ENCODE measurements at places on chromosomes 3 and 15.

DNA sequence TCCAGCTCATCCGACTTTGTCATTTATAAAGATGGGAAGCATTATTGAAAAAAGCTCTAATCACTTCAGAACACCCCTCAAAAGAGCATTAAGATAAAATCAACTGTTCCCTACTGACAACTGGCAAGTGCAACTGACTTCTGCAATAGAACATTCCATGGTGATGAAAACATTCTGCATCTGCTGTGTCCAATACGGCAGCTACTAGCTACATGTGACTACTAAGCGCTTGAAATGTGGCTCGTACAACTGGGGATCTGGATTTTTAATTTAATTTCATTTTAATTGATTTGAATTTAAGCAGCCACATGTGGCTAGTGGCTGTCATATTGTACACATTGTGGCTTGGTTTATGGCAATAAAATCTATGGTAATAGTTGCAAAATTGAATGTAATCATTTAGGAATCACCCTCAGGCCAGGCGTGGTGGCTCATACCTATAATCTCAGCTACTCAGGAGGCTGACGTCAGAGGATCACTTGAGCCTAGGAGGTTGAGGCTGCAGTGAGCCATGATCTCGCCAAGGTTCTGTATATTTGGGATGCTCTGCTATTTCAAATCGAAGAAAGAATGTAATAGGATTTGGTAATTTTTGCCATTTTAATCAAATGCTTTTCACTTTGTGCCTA lies 390.3 kb downstream of the GABRB3 start:
- no peak for DNase-seq

GRCh38 chr3:99509224-99509623 lies 129.2 kb upstream of the COL8A1 start:
- no peak for DNase-seq

DNA sequence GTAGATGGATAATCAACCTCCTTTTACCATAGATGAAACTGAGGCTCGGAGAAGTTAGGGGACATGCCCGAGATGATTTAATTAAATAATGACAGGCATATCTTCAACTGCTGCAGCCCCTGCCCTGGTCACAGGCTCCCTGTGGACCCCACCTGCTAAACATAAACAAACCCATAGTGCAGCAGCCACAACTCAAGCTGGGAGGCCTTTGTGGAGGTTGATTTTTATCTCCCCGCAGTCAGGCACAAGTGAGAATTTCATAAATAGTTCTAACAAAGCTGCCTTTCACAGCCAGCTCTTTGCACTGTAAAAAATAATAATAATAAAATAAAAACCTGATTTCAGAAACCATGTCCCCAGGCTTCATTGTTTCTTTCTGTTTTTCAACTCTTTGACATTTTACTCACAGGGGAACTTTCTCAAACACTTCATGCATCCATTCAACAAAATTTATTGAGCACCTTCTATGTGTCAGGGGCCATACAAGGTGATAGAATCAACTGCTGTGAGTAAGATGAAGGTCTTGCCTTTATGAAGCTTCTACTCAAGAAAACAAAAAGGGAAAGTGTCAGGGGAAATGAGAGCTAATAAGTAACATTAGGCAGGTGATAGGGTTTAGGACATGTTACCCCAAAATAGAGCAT lies 393.6 kb upstream of the PROK2 start:
- no peak for DNase-seq

GRCh38 chr3:135503760-135504686 lies 461.5 kb upstream of the PPP2R3A start:
- DNase-seq, result no peak

DNA sequence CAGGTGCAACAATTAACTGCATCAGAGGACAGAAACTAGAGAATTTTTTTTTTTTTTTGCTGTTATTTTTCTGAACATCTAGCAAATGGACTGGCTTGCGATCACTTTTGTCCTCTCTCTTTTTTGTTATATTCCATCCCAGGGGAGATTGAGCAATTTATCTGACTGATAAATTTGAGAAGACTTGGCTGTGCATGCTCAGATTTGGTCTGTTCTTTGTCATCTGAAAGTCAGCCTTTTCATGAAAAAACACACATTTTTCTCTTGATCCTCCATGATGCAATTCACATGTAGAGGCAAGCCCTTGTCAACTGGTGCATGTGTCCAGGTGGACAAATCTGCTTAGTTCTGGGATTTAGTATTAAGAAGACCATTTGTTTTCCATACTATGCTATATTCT lies 309.3 kb downstream of the LRRC3B start:
- no peak for DNase-seq

- DNase-seq, result no peak
Measured at GRCh38 chr3:35187908-35188307, 451.4 kb upstream of the ARPP21 start.

GRCh38 chr3:47347217-47347801 lies 33.5 kb upstream of the PTPN23 start:
- DNase-seq, result no peak

DNA sequence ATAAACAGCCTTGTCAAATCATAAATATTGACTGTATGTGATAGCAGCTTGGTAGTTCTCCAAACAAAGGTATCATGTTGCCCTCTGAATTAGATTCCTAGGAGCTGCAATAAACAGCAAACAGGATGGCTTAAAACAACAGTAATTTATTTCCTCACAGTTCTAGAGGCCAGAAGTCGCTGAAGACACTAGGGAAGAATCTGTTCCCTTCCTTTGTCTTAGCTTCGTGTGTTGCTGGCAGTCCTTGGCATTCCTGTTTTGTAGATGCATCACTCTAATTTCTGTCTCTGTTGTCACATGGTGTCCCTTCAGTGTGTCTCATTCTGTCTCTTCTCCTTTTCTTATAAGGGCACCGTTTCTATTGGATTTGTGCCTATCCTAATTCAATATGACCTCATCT lies 679.3 kb downstream of the OTOL1 start:
- DNase-seq, result no peak

DNA sequence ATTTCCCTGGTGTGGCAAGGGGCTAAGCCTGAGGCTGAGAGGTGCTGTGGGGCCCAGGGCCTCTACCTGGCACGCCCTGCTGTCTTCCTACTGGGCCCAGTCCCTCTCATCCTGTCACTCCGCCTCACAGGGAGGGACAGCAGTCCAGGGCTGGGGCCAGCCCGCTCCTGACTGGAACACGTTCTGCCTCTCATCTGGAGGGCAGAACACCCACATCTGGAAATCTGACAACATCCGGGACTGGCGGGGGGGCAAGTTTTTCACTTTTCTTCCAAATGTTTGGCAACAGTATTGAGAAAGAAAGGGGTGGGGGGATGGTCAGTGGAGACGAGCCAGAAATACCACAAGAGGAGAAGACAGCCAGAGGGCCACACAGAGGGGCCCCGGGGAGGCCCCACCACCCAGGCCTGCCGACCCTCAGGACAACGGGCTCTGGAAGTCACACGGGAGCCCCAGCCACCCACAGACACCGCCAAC lies 1.8 kb upstream of the MYL3 start:
- DNase-seq, result no peak

GRCh38 chr3:56536735-56537134 lies 20.2 kb upstream of the CCDC66 start:
- no peak for DNase-seq

GRCh38 chr15:83378921-83379578 lies 68.1 kb upstream of the SH3GL3 start:
- no peak for DNase-seq

- peak; percentile 23 for DNase-seq
Measured at GRCh38 chr15:75843678-75844581, 683 bp downstream of the UBE2Q2 start.

GRCh38 chr3:114697401-114697800 lies 403.6 kb downstream of the TIGIT start:
- no peak for DNase-seq

- peak; percentile 83 for DNase-seq
Measured at GRCh38 chr15:42608110-42608531, 32.7 kb downstream of the STARD9 start.

DNA sequence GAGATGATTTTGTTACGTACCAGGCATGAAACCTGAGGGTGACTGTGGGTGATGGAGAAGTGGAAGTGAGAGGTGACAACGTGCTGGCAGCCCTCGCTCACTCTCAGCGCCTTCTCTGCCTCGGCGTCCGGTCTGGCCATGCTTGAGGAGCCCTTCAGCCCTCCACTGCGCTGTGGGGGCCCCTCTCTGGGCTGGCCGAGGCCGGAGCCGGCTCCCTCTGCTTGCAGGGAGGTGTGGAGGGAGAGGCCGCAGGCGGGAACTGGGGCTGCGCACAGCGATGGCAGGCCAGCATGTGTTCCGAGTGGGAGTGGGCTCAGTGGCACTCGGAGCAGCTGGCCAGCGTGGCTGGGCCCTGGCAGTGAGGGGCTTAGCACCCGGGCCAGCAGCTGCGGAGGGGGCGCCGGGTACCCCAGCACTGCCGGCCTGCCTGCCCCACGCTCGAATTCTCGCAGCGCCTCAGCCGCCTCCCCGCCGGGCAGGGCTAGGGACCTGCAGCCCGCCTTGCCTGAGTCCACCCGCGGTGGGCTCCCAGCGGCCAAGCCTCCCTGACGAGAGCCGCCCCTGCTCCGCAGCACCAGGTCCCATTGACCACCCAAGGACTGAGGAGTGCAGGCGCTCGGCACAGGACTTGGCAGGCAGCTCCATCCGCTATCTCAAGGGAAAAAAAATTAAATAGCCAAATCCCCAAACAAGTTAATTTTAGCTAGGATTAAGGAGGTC lies 29.7 kb upstream of the MYRIP start:
- DNase-seq, result no peak

DNA sequence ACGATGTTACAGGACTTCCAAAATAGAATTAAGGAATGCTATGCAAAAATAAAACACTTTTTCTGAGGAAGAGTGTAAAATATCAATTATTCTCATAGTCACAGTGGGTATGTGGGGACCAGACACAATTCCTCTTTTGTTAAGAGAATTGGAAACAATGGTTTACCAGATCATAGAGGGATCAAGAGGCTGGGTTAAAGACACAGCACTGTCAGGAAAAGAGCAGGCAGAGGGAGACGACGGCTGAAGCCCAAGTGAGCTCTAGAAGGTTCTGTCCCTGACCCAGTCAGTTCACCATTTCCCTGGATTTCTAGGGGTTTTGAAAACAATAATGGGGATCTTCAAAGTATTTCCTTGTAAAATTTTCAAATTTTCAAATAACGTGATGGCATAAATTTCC lies 54.0 kb upstream of the POLR2M start:
- DNase-seq, result no peak

- DNase-seq, result no peak
Measured at GRCh38 chr3:169071003-169071402, 592.5 kb downstream of the MECOM start.

DNA sequence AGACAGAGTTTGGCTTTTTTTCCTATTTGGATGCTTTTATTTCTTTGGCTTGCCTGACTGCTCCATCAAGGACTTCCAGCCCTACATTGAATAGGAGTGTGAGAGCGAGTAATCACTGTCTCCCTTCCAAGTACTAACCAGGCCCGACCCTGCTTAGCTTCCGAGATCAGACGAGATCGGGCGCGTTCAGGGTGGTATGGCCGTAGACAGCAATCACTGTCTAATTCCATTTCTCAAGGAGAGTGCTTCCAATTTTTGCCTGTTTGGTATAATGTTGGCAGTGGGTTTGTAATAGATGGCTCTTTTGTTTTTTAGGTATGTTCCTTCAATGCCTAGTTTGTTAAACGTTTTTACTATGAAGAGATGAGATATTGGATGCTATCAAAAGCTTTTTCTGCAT lies 125.0 kb upstream of the PEX5L start:
- no peak for DNase-seq

DNA sequence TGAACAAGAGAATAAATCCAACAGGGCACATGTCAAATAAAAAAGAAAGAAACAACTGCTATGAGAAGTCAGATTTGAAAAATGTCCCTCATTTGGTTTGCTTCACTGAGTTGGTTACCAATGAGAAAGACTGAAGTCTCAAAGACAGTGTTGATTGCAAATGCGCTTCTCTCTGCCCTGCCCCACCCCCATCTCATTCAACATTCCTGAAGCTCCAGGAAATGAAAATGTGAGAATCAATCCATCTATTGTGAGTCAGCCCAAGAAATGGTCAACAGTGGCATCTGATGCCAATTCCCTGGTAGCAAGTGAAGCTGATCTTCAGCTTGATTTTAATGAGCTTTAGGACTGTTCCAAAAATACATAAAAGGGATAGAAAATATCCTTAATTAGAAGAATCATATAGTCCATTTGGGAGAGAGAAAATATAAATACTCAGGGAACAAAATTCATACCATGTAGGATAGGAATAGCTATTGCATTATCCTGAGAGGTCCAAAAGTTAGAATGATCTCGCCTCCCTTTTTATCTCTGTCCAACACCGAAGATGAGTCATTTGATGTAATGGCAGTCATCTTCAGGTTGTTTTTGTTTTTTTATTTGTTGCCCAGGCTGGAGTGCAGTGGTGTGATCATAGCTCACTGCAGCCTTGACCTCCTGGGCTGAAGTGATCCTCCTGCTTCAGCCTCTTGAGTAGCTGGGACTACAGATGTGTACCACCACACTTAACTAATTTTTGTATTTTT lies 200.3 kb upstream of the UMPS start:
- no peak for DNase-seq

DNA sequence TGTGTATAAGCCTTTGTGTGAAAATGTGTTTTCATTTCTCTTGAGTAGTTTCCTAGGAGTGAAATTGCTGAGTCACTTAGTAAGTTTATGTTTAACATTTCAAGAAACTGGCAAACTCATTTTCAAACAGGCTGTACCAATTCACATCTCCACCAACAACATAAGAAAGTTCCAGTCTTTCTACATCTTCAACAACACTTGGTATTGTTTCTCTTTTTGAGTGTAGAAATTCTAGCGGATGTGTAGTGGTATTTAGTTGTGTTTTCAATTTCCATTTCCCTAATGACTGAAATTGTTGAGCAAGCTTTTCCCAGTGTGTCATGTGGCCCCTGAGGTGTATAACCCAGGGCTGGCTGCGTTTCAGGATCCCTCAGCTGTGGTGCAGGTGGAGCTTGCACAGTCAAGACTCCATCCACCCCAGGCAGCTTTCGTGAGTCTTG lies 258.5 kb downstream of the PDCD6IP start:
- no peak for DNase-seq

DNA sequence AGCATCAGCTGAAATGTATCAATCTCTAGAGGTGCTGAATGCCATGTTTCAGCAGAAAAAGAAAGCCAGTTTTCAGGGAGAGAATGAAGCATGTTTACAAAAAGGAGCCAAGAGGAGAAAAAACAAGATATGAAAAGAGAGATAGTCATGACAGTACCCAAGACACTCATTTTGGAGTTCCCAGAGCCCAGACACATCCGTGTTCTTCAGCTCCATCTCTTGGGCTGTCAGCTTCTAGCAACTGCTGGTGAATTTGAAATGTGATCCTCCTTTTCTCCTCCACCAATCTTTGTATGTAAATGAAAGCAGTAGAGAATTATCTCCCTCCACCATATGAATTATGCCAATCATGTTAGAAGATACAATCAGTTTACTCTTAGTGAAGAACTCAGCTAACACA lies 93.0 kb upstream of the SLC25A36 start:
- no peak for DNase-seq

GRCh38 chr3:29466442-29466841 lies 185.6 kb downstream of the RBMS3 start:
- no peak for DNase-seq
